ENCODE measurements at places on chromosomes 5 and 9. TPM values are rescaled to one million over a fixed set of nuclear protein-coding genes. Genes with fewer than 3 reads are reported as not detected.

DNA sequence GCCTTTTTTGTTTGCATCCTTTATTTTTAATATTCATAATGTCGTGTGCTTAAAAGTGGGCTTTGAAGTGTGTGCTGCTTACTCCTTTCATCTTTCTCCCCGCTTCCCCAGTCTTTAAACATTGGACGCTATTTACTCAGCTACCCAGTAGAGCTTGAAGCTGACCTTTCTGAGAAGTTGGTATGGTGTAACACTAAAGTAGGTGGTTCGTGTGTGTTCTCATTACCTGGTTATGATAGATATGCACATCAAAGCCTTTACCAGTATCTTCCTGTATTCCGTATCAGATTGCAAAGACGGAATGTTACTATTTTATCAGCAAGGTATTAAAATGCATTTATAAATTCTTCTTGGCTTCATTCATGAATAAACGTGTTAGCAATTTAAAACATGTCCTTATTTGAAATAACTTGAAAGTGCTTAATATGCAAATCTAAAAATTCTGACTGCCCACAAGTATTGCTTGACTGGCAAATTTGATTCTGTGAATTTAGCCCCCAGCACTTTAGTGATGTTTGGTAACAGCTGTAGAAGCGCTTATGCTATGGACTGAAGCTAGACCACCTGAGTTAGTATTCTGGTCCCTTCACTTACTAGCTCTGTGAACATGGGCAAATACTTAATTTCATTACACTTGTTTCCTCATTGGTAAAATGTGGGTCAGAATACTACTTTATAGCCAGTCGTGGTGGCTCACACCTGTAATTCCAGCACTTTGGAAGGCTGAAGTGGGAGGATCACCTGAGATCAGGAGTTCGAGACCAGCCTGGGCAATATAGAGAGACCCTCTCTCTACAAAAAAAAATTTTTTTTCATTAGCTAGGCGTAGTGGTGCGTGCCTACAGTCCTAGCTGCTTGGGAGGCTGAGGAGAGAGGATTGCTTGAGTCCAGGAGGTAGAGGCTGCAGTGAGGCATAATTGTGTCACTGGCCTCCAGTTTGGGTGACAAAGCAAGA, 1.7 kb downstream of the RRAGA start:
- no peak for DNase-seq

DNA sequence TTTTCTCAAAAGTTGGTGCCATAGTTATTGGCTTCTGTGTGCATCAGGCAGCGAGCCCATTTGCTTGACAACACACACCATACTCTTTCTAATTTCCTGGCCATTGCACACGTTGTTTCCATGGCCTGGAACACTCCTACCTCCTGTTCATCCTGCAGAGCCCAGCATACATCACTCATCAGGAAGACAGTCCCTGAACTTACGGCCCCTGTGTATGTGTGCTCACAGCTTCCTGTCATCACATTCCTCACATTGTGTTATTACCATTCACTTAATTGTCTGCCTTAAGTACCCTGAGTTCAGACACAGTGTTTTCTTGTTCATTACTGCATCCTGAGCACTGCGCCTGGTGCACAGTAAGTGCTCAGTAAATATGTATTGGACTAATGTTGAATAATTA, 355.9 kb downstream of the PRELID2 start:
- no peak for DNase-seq

The XPA gene
- total RNA-seq = 9.7 TPM

The TAF1L gene
- total RNA-seq = not detected

DNA sequence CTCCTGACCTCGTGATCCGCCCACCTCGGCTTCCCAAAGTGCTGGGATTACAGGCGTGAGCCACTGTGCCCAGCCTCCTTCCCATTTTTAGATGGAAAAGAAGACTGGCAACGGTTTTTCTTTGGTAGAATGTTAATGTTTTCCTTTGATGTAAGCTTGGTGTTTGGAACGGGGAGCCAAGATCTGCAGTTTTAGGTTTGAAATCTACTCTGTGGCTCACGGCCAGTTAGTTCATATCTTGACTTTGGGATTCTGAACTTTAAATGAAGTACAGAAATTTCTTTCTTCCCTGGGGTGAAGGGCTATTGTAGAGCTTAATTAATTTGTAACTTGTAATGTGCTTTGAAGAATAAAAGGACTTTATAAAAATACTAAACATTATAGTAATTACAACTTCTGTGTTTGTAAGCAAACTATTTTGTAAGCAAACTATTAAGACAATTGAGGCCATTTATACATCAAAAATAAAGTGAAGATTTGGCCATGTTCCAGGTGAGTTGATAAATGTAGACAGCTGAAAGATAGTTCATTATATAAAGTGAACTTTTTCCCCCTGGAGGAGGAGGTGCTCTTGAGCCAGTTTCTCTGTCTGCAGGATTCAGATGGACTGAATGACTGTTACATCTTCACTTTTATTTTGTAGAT, 117.1 kb upstream of the TUT7 start:
- DNase-seq = no peak

DNA sequence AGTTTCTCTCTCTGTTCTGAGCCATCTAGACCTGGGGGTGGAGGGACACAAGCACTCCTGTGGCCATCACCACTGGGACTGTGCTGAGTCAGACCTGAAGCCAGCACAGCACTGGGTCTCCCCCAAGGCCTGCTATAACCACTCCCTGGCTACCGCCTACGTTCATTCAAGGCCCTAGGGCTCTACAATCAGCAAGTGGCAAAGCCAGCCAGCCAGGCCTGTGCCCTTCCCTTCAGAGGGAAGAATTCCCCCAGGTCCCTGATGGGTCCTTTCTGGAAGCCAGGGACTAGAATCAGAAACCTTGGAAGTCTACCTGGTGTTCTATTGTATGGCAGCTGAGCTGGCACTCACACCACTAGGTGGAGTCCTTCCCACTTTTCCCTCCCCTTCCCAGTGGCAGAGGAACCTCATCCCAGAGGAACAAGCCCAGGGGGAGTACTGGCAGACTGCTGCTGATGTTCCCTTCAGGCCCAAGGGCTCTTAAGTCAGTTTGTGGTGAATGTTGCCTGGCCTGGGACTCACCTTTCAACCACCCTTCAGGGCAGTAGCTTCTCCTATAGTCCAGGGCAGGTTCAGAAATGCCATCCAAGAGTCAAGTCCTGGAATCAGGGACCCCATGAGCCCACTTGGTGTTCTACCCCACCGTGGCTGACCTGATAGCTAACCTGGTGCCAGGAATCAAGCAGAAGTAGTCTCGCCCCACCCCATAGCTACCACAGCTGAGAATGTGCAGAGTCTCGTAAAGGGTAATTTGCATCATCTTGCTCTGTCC, 20.0 kb downstream of the JMY start:
- no peak for DNase-seq

The PCDHA7 gene
- not detected for total RNA-seq

The DMRT3 gene
- not detected for total RNA-seq

The SPOCK1 gene
- total RNA-seq = 51.2 TPM

GRCh38 chr9:78210841-78211301, 25.0 kb upstream of the CEP78 start:
- DNase-seq = no peak

The PKD2L2 gene
- total RNA-seq = 0.60 TPM

GRCh38 chr9:109033941-109034700, 20.8 kb upstream of the CTNNAL1 start:
- no peak for DNase-seq

DNA sequence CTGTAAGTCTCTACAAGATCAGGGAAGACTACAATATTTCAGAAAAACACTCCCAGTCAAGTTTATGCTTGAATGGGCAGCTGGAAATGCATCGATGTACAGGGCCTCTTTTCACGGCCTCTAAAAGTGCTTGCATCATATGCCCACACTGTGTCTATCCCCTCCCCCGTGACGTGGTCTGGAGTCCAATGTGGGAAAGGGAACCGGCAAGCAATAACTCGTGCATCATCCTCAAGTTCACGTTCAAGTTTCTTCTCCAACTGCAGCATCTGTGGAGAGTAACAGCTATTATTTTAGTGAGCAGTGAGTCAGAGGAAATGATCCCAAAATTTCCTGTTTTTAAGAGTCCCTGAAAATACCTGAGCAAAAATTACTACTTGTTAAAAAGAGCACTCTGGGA, 22.3 kb downstream of the ATPSCKMT start:
- DNase-seq = no peak

The CD14 gene
- total RNA-seq = 26.7 TPM

The FYB1 gene
- 3.1 TPM for total RNA-seq

- DNase-seq = no peak
Observed at GRCh38 chr5:174090129-174090528, 44.6 kb downstream of the NSG2 start.

DNA sequence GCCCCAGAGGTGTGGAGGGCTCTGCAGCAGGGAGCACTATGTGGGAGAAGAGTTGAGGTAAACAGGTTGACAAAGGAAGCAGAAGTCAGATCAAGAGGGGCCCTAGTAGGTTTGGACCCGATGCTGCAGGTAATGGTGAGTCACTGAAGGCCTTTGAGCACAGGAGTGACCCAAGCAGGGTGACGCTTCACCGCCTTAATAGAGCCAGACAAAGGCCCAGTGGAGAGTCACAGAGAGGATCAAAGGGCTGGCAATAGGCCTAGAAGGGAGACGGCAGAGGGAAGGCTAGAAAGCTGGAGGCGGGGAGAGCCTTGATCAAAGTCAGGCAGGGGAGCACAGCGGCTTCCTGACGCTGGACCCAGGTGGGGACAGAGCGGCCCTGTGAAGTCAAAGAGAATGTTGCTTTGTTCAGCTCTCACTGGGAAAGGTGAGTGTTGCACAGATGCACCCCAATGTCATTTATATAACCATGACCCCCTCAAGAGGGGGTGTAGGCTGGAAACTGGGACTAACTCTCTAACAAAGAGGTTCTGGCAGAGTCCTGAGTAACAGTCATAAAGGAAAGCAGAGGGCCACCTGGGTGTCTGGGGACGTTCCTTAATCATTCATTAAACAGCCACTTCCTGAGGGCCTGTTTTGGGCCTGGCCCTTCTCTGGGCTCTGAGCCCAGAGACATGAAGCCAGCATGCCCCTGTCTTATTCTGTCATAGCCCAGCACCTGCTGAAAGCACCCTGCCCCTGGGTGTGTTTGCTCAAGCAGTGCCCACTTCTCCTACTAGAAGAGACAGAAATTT, 9.8 kb upstream of the CPLX2 start:
- DNase-seq = no peak

- no peak for DNase-seq
Observed at GRCh38 chr9:105219291-105219805, 25.1 kb upstream of the SLC44A1 start.

DNA sequence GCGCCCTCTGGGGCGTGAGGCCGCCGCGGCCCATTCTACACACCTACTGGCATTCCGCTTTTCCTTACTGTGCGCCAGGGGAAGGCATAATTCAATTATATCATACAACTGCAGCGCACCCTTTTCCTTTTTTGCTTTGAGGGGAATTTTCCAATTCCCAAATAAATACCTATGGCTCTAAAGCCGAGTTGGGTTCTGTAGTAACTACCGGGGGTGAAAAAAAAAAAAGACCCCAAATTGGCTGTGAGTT, 34.1 kb upstream of the NFIB start:
- DNase-seq = no peak

The SLC6A7 gene
- not detected for total RNA-seq

GRCh38 chr5:109246395-109246794, 163.4 kb downstream of the PJA2 start:
- DNase-seq = no peak

GRCh38 chr9:93452710-93453046, 703 bp downstream of the FAM120AOS start:
- DNase-seq = peak; percentile 25

DNA sequence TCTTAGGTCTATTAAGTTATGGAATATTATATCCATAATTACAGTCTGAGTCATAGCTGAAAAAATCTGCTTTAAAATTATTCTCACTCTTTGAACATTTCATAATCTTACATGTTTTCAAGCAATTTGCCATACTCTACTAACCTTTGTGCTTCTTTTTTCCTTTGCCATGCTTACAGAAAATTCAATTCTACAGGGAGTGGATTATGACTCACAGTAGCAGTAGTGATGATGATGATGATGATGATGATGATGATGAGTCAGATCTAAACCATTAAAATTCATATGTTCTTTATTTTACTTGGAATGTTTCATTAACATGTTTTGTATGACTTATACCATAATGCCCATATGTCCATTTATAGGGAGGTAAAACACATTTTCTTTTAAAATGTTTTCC, 207.1 kb downstream of the VPS13A start:
- DNase-seq = no peak

DNA sequence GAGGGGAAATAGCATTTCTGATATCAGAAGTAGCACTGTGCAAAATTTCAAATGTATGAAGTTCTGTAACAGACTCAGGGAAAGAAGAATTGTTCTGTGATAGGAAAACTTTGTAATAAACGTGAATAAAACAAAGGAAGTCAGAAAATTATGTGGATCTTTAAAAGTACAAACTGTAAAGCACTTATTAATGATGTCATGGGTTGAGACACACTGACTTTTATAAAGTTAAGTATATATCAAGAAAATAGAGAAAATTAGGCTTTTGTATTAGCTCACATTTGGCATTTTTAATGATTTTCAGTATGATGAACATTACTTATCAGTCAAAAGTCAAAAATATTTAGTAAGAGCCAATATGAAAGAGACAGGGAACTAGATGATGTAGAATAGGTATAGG, 1081.7 kb upstream of the EDIL3 start:
- no peak for DNase-seq

- no peak for DNase-seq
Observed at GRCh38 chr5:56527174-56527573, 288.2 kb upstream of the MAP3K1 start.

DNA sequence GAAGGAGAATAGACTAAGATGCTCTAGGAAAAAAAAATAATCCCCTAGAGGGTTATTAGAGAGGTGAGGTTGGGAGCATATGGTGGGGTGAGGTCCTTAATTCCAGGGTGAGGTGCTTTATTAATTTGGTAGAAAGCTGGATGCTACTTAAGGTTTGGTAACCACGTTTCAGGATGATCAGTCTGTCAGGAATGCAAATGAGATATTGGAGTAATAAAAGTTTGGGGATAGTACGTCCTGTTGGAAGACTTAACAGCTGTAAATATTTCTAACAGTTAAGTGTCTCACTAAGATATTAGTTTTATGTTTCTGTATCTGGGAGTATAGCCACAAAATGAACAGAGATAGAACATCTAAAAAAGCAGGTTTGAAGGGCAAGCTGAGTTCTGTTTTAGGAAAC, 578.9 kb downstream of the CETN3 start:
- DNase-seq = no peak

DNA sequence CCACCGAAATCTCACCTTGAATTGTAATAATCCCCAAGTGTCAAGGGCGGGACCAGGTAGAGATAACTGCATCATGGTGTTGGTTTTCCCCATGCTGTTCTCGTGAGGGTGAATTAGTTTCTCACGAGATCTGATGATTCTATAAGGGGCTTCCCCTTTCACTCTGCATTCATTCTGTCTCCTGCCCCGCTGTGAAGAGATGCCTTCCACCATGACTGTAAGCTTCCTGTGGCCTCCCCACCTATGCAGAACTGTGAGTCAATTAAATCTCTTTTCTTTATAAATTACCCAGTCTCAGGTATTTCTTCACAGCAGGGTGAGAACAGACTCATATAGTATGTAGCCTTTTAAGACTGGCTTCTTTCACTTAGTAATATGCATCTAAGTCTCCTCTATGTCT, 128.1 kb upstream of the NR5A1 start:
- no peak for DNase-seq

Measured in heart left ventricle (tissue), 16 donors.